Upper lobe of right lung (tissue), 1 donor: ENCODE measurements at places on chromosomes 16 and 17.

DNA sequence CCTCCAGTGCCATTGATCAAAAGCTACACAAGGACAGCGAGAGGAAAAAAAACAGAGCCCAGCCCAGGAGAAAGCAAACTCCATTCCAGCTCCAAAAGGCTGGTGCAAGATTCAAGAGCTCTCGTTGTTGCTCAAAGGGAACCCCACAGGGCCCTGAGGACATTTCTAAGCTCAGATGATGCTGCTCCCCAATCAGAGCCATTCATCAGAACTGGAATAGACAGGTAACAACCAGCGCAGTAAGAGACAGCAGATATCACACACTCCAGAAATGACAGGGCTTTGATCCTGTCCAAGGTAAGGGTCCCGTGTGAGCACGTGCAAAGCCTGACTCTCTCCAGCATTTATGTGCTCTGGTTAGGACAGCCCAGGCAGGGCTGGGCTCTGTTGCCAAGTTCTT, 20.1 kb downstream of the PMP22 start:
- no peak for DNase-seq

GRCh38 chr17:33421933-33422332, 128.8 kb upstream of the ASIC2 start:
- no peak for DNase-seq

GRCh38 chr17:82696259-82696658, 2.2 kb downstream of the RAB40B start:
- DNase-seq, result no peak

DNA sequence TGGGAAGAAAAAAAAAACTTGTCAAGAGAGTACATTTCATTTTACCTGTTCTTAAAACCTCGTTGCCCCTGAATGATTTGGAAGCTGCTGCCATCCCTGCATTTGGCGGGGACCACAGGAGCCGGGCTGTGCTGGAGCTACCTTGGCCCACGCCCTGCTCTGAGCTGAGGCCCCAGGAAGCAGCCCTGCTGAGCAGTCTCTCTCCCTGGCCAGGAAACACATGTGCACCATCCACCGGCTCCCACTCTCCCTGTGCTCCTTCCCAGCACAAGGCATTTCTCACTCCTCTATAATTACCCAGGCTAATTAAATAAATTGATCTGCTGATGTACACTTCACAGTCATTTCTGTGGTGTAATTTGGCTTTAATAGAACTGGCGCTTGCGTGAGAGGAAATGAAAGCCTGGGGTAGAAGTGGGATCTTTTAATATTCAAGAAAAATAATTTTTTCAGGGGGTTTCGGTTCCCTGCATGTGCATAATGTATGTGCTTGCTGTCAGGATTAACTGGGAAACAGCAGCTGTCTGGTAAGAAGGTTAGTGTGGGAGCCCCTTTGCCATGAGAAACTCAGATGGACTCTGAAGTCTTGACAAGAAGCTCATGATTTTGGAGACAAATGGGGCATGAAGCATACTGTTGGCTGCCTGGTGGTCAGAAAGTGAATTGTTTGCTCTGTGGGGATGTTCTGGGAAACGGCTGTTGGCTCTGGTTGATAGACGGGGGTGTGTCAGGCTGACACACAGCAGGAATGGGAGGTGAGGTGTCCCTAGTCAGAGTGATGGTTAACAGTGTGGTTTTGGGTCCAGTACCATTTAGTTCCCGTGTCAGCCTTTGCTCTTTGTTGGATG, 252.3 kb upstream of the EEF2KMT start:
- DNase-seq, result no peak

- no peak for DNase-seq
Observed at GRCh38 chr17:17763734-17764133, 73.1 kb downstream of the SREBF1 start.

- DNase-seq, result no peak
Observed at GRCh38 chr16:23504076-23504452, 6.2 kb downstream of the GGA2 start.

GRCh38 chr17:45406107-45406506, 26.6 kb downstream of the ARHGAP27 start:
- no peak for DNase-seq
